ENCODE measurements at places on chromosomes 5 and 9.
A peak's percentile ranks its signal among the peaks of the same experiment; 100 is the strongest.

DNA sequence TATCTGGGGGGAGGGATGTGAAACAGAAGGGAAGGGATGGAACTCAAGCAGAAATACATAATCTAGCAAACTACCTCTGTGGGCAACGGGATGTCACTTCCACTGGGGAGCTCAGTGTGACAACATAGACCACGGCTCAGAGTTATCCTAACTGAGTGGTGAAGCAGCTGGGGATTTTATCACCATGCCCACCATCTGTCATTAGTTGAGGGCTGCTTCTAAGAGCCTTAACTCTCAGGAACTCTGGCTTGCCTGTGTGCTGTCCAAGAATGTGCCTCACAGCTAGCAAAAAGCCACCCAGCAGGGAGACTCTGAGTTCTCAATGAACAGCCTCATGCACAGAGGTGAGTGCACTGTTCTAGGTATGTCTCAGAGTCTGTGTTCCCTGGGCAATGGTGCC, 90.6 kb upstream of the CXCL14 start:
- no peaks in the 10 kb centered on the region for H3K36me3 ChIP-seq
- no peak overlapping the region for H3K4me3 ChIP-seq
- H3K4me1 ChIP-seq, result no peaks in the 10 kb centered on the region
- no peak for DNase-seq
- H3K27ac ChIP-seq, result no peak overlapping the region

DNA sequence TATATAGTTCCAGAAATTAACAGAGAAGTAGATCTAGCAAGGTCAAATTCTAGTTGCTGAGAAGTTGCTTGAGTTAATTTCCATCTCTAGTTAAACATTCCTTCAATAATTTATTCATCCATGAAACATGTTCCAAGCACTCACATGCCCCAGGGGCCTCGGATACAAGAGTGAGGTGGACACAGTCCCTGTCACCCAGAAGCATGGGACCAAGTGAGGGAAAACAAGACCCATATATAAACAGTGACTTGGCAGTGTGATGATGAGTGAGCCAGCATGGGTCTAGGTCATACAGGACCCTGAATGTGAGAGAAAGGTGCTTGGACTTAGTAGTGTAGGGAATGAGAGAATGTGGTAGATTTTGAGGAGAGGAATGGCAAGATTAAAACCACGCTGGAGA, 216.9 kb downstream of the TTLL11 start:
- H3K27me3 ChIP-seq, result peaks cover 3% of the 10 kb centered on the region
- peaks cover 37% of the 10 kb centered on the region for H3K4me1 ChIP-seq
- peak overlapping the region; percentile 71 for H3K4me3 ChIP-seq
- no peaks in the 10 kb centered on the region for H3K36me3 ChIP-seq
- peak; percentile 51 for DNase-seq
- peak overlapping the region; percentile 87 for H3K27ac ChIP-seq

DNA sequence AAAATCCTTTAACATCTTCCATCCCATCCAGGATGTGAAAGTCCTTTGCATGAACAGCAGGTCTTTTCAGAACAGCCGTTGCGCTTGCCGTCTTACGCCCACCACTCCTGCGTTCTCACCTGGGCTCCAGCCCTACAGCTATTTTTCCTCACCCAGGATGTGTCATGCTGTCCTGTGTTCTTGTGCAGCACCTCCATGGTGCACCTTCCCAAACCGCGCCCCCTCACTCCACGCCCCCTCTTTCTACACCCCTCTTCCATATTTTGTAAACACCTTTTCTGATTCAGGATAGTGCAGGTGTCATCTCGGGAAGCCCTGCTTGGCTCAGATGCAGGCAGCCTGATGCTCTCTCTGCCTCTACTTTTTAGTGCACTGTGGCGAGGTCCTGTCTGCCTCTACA, 18.4 kb downstream of the CAMK4 start:
- no peak for DNase-seq
- no peak overlapping the region for H3K27ac ChIP-seq
- H3K4me3 ChIP-seq, result no peak overlapping the region
- peaks cover 3% of the 10 kb centered on the region for H3K27me3 ChIP-seq

- H3K36me3 ChIP-seq, result no peaks in the 10 kb centered on the region
- no peak for DNase-seq
- no peak overlapping the region for H3K27ac ChIP-seq
- H3K4me3 ChIP-seq, result no peak overlapping the region
- peaks cover 18% of the 10 kb centered on the region for H3K27me3 ChIP-seq
Observed at GRCh38 chr9:131329241-131329641, 39.7 kb downstream of the PLPP7 start.

DNA sequence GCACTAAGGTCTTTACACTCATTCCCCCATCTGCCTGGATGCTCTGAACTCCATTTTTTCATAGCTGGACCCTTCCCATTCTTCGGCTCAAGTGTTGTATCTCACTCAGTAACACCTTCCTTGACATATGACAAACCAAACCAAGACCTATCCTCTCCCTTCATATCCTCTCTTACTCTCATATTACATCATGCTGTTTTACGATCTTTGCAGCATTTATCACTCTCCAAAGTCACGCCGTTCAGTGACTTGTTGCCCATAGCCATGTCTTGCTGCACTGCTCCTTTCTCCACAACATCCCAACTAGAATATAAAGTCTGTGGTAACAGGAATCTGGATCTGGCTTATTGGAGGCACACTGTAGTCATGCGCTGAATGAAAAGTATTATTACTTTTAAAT, 923.6 kb upstream of the DMAC1 start:
- H3K4me3 ChIP-seq, result no peak overlapping the region
- H3K27me3 ChIP-seq, result no peaks in the 10 kb centered on the region
- DNase-seq, result no peak
- no peaks in the 10 kb centered on the region for H3K36me3 ChIP-seq
- no peak overlapping the region for H3K27ac ChIP-seq

GRCh38 chr5:65871182-65871581, 55.2 kb upstream of the ERBIN start:
- no peaks in the 10 kb centered on the region for H3K36me3 ChIP-seq
- H3K27ac ChIP-seq, result peak overlapping the region; percentile 82
- peak overlapping the region; percentile 15 for H3K4me3 ChIP-seq
- DNase-seq, result peak; percentile 71
- H3K27me3 ChIP-seq, result no peaks in the 10 kb centered on the region

GRCh38 chr9:124440786-124441185, 9.5 kb upstream of the ADGRD2 start:
- no peaks in the 10 kb centered on the region for H3K36me3 ChIP-seq
- no peak overlapping the region for H3K4me3 ChIP-seq
- H3K27ac ChIP-seq, result no peak overlapping the region
- H3K27me3 ChIP-seq, result peaks cover 24% of the 10 kb centered on the region

- H3K4me1 ChIP-seq, result peaks cover 10% of the 10 kb centered on the region
- H3K36me3 ChIP-seq, result no peaks in the 10 kb centered on the region
- no peak overlapping the region for H3K4me3 ChIP-seq
- H3K27ac ChIP-seq, result no peak overlapping the region
Observed at GRCh38 chr5:80921026-80921425, 39.1 kb upstream of the RASGRF2 start.

DNA sequence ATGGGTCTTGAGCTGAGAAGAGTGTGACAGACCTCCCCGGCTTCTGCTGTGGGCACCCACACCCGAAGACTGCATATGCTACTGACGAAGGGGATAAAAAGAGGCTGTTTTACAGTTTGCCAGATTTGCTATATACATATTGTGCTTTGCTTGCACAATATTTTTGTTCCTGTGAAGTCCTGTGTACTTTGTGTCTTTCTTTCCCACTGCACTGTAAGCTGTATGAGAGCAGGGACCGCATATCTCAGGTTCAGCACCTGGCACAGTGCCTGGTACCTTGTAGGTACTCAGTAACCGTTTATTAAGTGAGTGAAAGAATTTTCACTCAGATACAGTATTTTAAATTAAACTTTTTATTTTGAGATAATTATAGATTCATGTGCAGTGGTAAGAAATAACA, 8.2 kb upstream of the GARNL3 start:
- H3K27ac ChIP-seq, result no peak overlapping the region
- H3K4me3 ChIP-seq, result no peak overlapping the region
- H3K36me3 ChIP-seq, result no peaks in the 10 kb centered on the region
- peaks cover 19% of the 10 kb centered on the region for H3K27me3 ChIP-seq
- H3K4me1 ChIP-seq, result no peaks in the 10 kb centered on the region

- H3K27ac ChIP-seq, result no peak overlapping the region
- H3K4me3 ChIP-seq, result no peak overlapping the region
- peaks cover 6% of the 10 kb centered on the region for H3K27me3 ChIP-seq
- H3K4me1 ChIP-seq, result peaks cover 14% of the 10 kb centered on the region
- DNase-seq, result peak; percentile 12
- no peaks in the 10 kb centered on the region for H3K36me3 ChIP-seq
Observed at GRCh38 chr9:7186175-7186574, 428.4 kb downstream of the KDM4C start.

DNA sequence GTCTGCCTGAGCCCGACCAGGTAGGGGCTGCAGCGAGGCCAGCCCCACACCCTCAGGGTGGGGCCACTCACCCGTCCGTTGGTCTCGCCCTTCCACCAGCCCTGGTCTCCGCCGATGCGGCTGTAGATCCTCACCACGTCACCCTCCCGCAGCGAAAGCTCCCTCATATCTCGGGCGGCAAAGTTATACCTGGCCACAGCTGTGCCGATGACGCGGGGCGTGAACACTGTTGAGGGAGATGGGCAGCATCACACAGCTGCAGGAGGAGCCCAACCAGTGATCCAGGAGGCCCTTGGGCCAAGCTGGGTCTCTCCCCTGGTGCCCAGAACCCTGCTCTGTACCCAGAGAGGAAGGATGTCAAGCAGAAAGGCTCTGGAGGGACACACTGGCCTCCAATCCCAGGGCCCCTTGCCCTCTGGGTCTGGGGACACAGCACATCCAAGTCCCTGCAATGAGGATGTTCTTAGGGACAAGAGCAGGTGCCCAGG, 30.3 kb upstream of the SARDH start:
- no peak overlapping the region for H3K4me3 ChIP-seq
- peaks cover 10% of the 10 kb centered on the region for H3K4me1 ChIP-seq
- H3K36me3 ChIP-seq, result peaks cover 45% of the 10 kb centered on the region

- H3K4me3 ChIP-seq, result no peak overlapping the region
- DNase-seq, result no peak
- no peaks in the 10 kb centered on the region for H3K36me3 ChIP-seq
- H3K4me1 ChIP-seq, result no peaks in the 10 kb centered on the region
- H3K27ac ChIP-seq, result no peak overlapping the region
Observed at GRCh38 chr5:136886608-136887007, 521.3 kb upstream of the TRPC7 start.

DNA sequence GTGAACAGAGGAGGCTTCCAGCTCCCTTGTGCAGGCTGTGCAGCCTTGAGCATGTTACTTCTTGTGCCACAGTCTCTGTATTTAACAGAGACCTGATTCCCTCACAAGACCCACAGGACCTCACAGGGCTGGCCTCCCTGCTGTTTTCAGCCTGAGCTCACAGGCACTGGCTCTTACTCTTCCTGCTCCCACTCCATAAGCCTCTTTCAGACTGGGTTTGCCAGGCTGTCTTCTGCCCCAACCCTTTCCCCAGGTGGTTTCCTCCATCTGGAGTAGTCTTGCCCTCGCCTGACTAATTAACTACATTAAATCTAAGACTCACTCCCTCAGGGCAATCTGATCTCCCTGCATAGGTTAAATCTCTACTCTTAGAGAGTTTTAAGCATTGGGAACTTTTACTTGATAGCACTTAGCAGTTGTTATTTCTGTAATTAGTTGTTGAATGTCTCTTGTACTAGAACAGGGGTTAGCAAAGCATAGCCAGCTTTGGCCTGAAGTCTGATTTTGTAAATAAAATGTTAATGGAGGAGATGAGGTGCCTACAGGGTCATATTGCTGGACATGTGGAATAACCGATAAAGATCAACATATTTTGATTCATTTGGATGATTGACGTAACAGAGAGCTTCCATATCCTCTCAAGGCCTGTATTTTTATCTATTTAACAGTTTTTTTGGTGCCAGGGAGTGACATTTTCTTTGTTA, 28.6 kb upstream of the SPATA31E1 start:
- H3K4me3 ChIP-seq, result no peak overlapping the region
- peaks cover 18% of the 10 kb centered on the region for H3K4me1 ChIP-seq
- H3K27ac ChIP-seq, result no peak overlapping the region
